ENCODE measurements at places on chromosomes 11 and 22.

DNA sequence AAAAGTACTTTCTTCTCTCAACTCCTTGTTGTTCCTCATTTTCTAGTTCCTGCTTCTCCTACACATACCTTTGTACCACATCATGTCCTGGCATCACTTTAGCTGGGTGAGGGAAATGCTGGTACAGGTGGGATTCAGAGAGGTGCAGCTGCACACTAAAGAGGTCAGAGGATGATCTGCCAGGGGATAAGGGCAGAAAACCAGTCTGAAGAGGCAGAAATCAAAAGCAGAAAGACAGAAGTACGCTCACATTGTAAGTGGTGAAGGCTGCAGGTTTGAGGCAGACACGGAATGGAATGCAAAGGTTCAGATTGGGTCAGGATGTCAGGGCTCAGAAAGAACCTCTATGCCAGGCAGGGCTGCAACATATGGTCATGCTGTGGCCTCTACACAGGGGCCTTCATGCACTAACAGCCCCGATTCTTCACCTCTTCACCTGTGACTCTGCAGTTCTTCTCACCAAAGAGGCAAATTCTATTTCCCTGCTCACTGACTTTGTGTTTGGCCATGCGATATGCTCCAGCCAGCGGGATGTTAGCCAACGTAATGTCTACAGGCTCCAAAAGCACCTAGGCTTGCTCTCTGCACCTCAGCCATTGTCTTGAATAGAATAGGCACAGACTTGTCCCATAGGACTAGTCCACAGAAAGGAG lies 373.7 kb downstream of the NXPE2 start:
- DNase-seq = no peak

GRCh38 chr11:17865765-17866428 lies 131.3 kb downstream of the KCNC1 start:
- DNase-seq = no peak

DNA sequence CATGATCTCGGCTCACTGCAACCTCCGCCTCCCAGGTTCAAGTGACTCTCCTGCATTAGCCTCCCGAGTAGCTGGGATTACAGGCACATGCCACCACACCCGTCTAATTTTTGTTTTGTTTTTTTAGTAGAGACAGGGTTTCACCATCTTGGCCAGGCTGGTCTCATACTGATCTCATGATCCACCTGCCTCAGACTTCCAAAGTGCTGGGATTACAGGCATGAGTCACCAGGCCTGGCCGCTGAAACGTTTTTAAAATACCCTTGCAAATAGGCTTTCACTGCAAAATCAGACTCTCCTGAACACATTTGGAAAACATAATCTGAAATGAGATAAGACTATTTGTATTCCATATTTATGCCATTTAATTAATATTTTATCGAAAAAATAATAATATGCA lies 826.1 kb upstream of the CNTN5 start:
- no peak for DNase-seq

- DNase-seq = peak; percentile 8
Measured at GRCh38 chr11:34987617-34988016, 71.2 kb downstream of the PDHX start.

DNA sequence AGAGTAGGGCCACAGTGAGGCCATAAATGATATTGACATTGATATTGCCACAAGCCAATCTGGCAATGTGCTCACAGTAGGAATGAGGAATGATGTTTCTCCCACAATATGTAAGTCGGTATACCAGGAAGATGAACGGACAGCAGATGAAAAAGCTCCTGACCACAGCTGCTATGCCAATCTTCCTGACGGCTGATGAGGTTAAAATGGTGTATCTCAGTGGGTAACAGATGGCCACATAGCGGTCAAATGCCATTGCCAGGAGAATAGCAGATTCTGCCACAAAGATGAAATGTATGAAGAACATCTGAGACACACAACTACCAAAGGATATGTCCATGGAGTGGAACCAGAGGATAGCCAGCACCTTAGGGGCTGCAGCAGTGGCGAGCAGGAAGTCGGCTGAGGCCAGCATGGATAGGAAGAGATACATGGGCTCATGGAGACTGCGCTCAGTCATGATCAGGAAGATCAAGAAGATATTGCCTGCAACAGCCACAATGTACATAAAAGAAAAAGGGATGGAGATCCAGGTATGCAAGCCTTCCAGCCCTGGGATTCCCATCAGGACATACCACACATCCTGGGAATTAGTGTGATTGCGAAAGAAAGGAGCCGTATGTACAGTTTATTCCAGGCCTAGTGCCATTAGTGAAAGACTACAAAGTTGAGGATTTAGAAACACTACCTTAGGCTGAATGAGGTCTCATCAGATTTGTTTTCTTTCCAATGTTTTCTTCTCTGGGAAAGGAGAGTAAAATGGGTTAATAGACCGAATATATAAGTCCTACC lies 22.2 kb downstream of the OR51V1 start:
- no peak for DNase-seq

DNA sequence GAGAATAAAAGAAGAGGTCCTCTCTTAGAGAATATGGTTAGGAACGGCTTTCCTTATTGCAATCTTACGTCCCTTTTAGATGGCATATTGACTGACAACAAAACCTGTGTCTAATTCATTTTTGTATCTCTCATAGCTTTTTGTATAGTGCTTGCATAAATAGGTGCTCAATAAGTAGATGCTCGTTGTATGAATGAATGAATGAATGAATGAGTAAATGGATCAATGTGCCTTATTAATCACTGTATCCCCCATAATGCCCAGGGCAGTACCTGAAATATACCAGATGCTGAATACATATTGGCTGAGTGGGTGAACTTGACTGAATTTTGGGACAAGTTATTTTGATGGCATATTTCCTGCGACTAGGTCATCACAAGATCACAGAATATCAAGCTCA lies 97.9 kb downstream of the SERGEF start:
- no peak for DNase-seq

GRCh38 chr11:68541991-68542390 lies 81.4 kb downstream of the PPP6R3 start:
- no peak for DNase-seq

DNA sequence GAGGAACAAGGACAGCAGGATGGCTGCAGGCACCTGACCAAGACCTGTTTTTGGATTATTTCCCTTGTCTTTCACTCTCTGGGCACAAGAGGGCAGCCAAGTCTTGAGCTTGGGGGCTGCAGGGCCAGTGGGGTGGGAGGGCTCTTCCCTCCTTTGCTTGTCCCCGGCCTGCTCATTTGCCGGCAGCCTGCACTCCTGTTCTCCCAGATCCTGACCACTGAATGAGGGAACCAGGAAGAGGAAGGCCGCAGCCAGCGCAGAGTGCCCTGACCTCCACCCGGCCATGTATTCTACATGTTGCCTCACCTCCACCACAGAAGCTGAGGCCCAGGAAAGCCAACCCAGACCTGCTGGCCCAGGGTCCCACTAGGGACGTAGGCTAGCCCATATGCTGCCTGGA lies 15.5 kb upstream of the NNMT start:
- peak; percentile 15 for DNase-seq

DNA sequence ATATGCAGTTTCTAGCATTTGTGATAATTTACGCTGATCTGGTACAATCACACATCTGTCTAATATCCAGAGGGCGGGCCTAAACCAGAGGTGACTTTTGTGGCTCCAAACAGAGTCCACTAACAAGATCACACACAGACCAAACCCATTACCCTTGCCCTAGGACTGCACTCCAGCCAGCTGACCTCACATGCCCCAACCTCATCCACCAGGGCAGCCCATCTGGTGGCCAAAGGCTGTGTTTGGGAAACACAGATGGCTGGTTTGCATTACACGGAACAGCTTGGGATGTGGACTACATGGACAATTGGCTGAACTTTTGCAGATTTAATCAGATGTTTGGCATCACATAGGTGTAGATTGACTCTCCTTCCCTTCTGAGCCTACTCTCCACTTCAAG lies 228.2 kb downstream of the GRIK4 start:
- DNase-seq = peak; percentile 24

GRCh38 chr11:73636249-73636648 lies 10.1 kb upstream of the PLEKHB1 start:
- no peak for DNase-seq

- DNase-seq = no peak
Measured at GRCh38 chr22:49455595-49455994, 372.1 kb downstream of the BRD1 start.

GRCh38 chr11:86161837-86162236 lies 82.7 kb upstream of the EED start:
- DNase-seq = no peak

GRCh38 chr11:1532014-1532586 lies 40.0 kb downstream of the DUSP8 start:
- DNase-seq = peak; percentile 97

DNA sequence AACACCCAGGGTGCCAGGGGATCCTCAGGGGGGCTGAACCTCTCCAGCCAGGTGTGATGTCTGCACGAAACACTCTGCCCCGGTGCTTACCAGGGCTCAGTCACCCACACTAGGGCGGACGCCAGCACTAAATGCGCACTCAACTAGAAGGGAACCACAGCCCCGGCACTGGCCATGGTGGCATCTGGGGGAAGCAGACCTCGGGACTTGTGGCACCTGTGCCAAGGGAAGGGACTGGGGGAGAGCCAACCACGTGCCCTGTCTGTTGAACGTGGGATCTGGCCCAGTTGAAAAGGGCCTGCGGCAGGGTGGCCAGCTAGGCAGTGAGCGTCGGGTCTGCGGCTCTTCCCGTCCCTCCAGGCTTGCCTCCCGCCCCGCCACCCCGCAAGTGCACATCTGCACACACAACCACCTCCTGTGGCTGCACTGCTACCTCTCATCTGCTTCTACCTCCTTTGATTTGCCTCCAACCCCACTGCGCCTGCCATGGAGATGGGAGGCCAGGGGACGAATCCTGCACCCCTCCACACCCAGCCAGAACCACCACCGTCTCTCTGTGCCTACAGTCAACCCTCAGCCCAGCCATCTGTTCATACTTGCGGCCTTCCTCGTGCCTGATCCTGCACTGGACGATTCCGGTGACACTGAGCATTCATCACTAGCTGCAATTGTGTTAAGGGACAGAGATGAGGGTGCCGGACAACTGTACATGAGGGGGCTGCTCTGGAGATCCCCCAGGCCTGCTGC lies 15.0 kb upstream of the MOB2 start:
- no peak for DNase-seq

GRCh38 chr22:27097506-27097905 lies 440.1 kb downstream of the MIAT start:
- no peak for DNase-seq

DNA sequence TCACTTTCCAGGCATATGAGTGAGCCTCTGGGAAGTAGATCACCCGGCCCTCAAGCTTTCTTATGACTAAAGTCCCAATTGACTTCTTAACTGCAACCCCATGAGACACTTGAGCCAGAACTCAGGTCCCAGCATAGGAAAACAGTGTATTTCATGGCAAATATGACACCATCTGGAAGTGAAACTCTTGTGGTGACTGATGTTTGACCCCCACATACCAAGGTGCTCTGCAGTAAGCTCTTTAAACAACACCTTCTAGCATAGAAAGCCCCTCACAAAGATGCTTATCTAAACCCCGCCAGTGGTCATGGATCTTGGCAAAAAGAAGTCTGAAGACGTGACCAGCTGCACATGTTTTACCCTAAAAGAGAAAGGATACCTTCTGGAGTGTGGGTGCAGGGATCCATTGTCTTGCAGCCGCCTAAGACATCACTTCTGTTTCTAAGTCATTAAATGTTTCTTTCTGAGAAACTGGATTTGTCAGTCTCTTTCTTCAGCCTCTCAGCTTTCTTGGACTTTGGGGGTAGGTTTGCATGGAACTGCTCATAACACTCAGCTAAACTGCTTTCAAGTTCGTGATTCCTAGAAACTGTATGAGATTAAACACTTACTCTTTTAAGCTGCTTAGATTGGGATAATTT lies 7.4 kb upstream of the PELI3 start:
- no peak for DNase-seq

DNA sequence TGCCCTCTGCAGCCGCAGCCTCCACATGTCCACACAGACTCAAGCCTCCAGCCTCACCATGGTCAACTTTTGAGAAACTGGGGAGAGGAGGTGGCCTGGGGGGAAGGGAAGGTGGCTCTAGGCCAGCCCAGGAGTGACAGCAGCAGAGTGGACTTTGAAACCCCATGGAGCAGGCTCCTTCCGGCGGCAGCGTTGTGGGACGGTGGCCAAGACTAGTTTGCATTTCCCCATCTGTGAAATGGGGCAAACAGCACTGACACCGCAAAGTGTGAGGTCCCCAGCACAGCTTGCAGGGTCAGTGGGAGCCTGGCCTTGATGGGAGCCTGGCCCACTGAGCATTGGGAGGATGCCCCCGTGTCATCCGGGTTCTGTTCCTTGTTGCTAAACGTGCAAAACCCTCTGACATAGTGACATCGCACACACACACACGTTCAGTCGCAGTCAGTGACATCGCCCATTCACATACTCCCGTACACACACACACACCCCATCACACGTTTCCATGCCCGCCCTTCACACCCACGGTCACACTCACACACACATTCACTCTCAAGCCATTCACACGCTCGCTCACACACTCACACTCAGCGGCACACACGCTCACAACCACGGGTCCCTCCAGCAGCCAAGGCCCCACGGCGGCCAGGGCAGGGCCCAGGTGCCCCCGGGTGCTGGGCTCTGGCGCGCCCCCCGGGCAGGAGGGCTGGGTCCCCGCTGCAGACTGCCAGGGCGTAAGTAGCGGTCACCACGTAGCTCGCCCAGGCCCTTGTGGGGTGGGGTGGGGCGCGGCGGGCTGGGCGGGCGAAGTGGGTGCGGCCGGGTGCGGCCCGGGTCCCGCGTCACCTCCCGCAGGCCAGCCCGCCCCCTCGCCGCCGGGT lies 585 bp downstream of the CYB5R3 start:
- DNase-seq = no peak

GRCh38 chr11:134464981-134465730 lies 53.1 kb upstream of the B3GAT1 start:
- DNase-seq = no peak

DNA sequence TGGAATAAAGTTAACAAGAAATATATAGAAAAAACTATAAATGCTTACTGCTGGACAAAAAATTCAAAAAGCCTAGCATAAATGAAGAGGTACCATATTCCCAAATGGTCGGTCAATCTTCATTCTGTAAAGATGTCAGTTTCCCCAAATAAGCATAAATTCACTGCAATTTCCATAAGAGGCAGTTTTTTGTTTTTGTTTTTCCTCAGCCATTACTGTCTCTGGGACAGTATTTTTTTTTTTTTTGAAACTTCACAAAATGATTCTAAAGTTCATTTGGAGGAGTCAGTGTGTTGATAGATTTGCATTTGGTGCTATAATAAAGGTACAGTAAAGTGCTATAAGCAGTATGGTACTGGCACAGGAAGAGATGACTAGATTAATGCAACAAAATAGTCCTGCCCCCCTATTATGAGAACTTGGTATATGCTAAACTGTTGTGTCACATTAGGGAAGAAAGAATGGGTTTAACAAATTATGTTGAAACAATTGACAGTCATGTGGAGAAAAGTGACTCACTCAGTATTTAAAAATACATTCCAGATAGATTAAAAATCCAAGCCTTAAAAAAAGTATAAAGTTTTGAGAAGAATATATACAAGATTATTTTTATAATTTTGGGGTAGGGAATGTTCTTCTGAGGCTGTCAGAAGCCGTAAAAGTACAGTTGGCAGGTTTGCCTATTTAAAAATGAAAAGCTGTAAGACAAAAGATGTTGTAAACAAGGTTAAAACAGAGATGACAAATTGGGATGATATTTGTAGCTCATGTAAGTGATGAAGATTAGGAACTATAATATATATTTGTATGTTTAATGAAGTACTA lies 2.6 kb upstream of the FTH1 start:
- DNase-seq = no peak
